Hematopoietic multipotent progenitor cell treated with erythropoietin and hydrocortisone succinate and interleukin-3 and kit ligand, for 4 days (in vitro differentiated cells): ENCODE measurements at places on chromosomes 3 and 15.
A peak's percentile ranks its signal among the peaks of the same experiment; 100 is the strongest.

DNA sequence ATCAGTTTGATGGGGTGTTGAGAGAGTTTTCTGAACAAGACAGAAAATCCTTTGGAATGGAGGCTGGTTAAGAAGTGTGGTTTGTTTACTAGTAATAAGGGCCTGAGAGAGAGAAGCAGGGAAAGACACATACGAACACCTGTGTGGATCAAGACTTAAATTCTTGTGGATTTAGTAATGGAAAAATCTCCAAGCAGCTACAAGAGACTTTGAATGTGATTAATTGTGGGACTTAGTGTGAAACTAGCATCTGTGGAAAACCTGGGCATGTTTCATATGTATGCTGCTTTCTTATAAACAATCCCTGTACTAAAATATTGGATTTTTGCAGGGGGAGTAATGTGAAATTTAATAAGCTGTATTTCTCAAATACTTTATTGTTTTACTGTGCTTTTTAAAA, 399.1 kb downstream of the SI start:
- DNase-seq = no peak

- DNase-seq = no peak
Measured at GRCh38 chr3:50139308-50139707, 15.8 kb upstream of the SEMA3F start.

- DNase-seq = no peak
Measured at GRCh38 chr15:57091636-57092035, 173.2 kb downstream of the TCF12 start.

- DNase-seq = no peak
Measured at GRCh38 chr3:119276680-119277079, 17.5 kb upstream of the ARHGAP31 start.

DNA sequence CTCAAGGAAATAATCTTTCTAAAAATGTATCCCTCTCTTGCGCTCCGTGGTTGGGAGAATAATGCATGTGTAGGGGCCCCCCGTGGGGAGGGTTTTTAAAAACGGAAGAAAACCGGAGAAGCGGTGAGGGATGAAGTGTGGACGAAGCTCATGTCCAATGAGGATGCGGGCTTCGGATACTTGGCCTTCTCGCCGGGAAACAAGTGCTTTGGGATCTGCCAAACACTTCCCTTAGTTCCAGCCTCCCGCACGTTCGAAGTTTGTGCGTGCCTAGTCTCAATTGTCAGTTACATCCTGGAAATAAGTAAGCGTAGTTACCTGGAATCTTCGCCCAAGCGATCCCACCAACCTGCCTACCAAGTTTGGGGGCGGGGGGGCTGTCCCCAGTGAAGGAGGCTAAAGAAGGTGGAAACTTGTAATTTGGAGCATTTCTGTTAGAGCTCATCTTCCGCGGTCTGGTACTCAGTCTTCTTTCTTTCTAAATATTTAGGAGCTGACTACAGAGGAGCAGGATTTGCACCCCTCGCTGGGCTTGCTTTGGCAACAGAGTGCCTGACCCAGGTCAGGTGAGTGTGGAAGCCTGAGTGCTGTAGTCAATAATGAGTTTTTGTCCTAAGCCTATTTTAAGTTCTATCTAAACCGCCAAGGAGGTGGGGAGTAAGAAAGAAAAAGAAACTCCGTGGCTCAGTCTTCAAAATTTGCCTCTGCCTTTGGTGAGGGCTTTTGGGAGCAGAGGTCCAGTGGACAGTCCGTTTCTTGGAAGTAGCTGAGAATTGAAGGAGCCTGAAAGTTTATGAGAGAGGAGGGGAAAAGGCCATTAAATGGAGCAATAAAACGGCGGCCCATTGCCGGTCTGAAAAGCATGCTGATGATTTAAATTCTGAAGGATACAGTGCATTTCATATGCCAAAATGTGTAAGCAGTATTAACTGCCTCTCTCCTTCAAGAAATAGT, 1.1 kb downstream of the ITPR1 start:
- peak; percentile 56 for DNase-seq

DNA sequence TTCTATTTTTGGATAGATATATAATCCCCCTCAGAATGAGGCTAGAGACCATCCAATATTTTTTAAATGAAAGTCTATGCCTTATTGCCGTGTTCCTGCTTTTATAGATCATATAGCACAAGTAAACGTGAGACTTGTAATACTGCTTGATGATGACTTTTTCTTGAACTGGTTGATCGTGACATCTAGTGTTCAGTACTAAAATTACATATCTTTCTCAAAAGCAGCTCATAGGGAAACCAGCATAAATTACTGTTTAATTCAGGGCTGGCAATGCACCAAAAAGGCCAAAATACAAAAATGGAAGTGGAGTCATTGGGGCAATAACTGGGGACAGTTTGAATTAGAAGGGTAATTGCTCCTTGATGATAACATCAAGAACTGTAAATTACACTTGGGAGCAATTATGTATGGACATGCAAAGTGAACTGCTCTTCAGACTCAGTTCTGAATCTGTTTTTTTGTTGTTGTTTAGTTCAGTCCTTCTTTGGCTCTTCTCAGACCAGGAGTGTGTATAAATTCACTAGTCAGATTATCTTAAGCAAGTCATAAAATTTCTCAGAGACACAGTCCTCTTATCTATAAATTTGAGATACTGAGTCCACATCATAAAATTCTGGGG, 325.3 kb downstream of the THSD4 start:
- peak; percentile 71 for DNase-seq

DNA sequence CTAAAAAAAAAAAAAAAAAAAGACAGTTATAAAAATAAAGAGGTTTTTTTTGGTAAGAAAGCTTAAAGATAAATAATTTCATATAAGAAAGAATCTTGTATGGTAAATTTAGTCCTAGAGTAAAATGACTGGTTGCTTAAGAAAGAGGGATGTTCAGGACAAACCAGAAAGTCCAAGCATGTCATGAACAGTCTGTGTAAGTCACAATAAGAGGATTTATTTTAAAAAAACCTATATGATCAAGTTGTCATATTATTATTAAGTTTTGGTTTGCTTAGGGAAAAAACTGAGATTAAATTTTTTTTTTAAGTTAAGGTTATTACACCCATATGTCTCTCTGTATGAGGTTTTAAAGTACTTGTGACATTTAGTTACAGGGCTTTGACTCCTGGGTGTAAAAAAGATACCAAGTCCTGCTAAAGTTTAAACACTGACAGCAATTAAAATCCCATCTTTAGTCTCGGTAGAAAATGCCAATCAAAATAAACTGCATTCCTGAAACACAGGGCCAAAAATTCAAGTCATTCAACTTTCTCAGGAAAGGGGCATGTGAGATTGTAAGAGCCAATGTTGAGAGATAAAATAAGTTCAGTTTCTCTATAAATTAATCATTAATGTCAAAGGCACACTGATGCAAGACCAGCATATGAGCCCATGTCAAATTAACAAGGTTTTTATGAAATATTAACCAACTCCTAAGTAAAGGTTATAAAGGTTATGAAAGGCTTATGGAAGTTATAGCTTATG, 8.5 kb upstream of the BDH1 start:
- peak; percentile 14 for DNase-seq

DNA sequence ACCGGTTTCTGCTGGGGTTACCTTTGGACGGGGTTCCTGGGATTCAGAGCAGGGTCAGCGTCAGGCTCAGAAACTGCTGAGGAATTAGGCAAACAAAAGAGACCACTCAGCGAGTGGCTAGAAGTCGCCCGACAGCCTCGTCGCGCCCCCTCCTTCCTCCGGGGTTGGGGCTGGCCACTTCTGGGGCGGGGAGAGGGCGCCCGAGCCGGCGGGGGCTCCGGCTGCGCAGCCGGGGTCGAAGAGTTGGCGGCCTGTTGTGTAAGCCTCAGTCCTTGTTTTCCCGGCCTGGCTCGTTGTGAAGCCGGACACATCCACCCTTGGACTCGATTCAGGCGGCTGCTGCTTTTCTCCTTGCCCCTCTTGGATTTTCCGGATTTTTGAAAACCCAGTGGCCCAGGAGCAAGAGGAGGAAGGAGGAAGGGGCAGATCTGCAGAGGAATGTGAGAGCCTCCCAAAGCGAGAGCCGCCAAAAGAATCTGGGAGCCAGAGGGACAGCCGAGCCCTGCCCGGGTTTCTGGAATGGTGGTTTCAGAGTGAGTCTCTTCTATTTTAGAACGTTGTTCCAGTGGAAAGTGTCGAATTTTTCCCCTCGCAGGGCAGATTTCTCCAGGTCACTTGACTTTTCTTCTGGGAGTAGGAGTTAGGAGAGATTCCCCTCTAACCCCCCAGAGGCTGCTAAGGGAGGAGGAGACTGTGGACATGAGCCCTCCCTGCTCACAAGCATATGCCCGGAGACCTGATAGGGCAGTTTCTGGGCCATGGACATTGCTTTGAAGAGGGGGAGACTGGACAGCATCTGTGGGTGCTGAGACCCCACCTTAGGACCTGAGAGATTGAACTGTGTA, 666 bp downstream of the SNX33 start:
- DNase-seq = no peak

GRCh38 chr3:45082142-45082538, 56.0 kb downstream of the CLEC3B start:
- no peak for DNase-seq

DNA sequence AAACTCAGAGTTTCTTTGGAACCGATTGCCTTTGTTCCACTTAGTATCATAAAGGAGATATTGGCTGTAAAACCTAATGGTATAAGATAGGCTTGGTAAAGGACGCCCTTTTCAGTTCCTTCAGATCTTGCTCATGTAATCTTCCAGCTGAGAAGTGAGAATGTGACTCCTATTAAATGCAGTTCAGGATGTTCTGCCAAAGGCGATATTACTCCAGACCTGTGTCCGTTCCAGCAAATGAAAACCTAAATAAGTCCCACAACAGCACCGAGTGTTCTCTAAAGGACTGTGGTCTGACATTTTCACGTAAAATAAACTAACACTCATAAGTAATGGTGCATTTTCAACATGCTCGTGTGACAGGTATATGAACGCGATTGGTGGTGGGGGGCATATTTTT, 276.2 kb downstream of the FEZF2 start:
- DNase-seq = no peak

GRCh38 chr3:171953301-171954022, 85.9 kb upstream of the FNDC3B start:
- DNase-seq = no peak

GRCh38 chr3:40229963-40230362, 79.5 kb upstream of the EIF1B start:
- peak; percentile 5 for DNase-seq

DNA sequence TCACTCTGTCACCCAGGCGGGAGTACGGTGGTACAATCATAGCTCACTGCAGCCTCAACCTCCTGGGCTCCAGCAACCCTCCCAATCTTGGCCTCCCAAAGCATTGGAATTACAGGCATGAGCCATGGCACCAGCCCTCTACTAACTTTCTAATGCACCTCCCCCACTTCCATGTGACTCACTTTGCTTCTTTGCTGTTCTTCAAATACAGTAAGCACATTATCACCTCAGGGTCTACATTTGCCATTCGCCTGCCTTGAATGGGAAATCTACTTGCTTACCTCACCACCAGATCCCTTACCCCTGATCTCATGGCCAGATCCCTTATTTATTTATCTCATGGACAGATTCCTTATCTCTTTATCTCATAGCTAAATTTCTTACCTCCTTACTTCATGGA, 235.3 kb downstream of the KCNMB2 start:
- DNase-seq = no peak

DNA sequence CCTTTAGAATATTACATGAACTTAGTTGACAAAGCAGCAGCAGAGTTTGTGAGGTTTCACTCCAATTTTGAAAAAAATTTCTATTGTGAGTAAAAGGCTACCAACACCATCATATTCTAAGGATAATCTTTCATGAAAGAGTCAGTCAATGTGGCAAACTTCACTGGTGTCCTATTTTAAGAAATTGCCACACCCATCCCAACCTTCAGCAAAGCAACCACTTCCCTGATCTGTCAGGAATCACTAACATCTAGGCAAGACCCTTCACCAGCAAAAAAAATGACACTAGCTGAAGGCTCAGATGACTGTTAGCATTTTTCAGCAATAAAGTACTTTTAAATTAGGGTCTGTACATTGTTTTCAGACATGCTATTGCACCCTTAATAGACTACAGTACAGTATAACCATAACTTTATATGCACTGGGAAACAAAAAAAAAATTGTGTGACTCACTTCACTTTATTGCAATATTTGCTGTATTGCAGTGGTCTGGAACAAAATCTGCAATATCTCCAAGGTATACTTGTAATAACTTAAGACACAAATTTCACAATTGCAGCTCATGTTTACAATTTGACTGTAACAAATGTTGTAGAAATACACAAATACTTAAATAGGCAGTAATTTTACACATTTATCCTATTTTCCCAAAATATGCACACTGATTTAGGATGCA, 38.9 kb upstream of the ALCAM start:
- no peak for DNase-seq

DNA sequence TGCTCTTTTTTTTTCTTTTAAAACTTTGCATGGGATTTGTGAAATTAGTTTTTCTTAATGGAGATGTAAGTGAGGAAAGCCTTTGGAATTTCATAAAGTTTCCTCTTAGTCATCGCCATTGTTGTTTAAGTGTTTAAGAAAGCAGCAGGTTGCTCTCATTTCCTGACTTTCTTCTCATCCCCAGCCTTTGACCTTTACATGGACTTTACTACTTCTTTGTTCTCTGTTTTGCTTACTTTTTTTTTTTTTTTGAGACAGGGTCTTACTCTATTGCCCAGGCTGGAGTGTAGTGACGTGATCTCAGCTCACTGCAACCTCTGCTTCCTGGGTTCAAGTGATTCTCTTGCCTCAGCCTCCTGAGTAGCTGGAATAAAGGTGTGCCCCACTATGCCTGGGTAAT, 38.6 kb downstream of the FBXL2 start:
- DNase-seq = no peak

- DNase-seq = no peak
Measured at GRCh38 chr3:46565077-46565476, 1.0 kb downstream of the LRRC2 start.

DNA sequence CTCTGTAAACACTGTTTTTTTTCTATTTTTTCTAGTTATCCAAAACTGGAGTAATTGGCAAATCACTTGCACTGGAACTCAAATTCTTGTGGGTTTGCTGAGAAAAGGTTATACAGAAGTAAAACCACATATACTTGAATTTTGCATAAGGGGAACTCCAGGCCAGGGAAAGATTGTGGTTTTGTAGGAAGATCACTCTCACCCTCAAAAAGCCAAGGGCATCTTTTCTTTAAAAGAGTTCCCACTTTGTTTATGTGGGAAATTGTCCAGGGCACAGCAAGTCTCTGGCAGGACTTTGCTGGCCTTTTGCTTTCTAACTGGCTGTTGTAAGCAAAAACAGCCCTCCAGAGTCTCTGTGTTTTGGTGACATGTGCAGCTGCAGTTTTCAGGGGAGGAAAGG, 340.3 kb upstream of the RBMS3 start:
- DNase-seq = no peak

- peak; percentile 44 for DNase-seq
Measured at GRCh38 chr3:158091531-158091930, 14.7 kb downstream of the SHOX2 start.

DNA sequence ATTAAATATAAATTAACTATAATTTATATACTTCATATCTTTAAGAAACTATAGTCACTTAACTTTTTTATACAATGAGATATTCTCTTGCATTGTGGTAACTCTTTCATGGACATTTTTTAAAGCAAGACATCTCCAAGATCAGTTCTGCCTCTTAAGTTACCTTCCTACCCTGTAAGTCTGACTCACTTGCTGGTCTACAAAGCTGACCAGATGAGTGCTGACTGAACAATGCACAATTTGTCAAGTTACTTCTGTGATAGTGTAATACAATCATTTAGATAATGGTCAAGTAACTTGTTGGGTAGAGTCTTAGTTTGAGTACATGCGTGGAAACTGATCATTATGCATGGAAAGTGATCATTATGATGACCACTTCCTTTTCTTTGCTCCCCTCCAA, 145.9 kb downstream of the MEIS2 start:
- no peak for DNase-seq

GRCh38 chr3:15851735-15852134, 54.0 kb upstream of the ANKRD28 start:
- no peak for DNase-seq
